ENCODE measurements at places on chromosomes 7 and 10.
A peak's percentile ranks its signal among the peaks of the same experiment; 100 is the strongest.

GRCh38 chr7:64795176-64795575 lies 948 bp downstream of the ZNF138 start:
- no peak for DNase-seq

GRCh38 chr7:140348161-140348849 lies 50.0 kb downstream of the SLC37A3 start:
- no peak for DNase-seq

DNA sequence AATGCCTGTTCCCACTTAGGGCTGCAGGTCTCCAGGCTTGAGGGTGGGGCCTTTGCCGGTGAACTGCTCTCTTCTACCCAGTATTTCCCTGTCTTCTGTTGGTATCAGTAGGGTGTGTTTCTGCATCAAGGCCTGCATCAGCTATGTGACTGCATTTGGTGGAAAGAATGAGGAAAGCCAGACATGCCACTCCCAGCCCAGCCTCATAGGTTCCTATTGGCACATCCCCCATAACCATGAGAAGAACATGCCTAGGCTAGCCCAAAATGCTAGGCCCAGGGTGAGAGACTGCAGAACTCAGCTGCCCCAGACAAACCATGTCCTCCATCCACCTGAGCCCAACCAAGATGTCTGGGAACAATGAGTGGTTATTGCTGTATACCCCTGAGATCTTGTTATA lies 380.3 kb upstream of the ADARB2 start:
- no peak for DNase-seq

DNA sequence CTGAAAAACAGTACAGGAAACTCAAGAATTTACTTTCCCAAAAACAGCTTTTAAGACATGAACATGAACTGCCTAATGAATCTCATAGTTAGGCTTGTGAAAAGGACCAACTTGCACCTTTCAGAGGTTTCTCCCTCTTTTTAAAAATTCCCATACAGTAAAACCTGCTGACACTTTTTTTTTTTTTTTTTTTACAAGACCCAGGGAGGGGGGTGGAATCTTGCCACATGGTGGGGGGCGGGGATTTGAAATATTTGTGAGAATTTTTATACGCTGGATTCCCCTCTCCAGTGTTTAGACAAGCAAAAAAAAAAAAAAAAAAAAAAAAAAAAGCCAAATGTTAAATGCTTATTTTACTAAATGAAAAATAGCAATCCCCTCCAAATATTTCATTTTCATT lies 57.4 kb downstream of the HIBADH start:
- DNase-seq: no peak

- no peak for DNase-seq
Measured at GRCh38 chr10:24618401-24618800, 105.3 kb downstream of the ARHGAP21 start.

- no peak for DNase-seq
Measured at GRCh38 chr10:114708717-114709335, 50.8 kb upstream of the ABLIM1 start.

DNA sequence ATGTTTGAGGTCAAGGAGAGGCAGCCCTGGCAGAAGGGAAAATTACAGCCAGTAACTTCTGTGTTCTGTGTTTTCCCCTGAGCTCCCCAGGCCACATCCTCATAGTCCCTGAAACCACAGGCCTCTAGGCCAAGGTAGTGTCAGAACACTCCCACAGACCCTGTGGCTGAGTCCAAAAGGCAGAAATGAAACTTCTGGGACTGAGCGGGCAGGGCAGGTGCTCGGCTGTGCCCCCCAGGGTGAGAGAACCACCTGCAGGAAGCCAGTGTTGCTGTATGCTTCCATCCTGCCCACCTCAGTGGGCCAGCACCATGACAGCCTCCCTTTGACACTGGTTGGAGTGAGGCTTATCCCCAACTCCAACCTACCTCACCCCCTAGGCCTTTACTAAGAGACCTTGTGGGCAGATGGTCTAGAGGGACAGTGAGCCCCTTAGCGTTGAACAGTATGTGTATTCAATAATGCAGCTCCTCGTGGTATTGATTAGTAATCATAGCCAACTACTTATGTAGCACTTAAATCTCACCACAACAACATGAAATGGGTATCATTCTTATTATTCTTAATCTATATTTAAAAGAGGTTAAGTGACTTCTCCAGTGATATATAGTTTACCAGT lies 30.3 kb downstream of the PIK3CG start:
- DNase-seq: no peak

GRCh38 chr7:20403331-20403730 lies 72.6 kb downstream of the ITGB8 start:
- DNase-seq: no peak

DNA sequence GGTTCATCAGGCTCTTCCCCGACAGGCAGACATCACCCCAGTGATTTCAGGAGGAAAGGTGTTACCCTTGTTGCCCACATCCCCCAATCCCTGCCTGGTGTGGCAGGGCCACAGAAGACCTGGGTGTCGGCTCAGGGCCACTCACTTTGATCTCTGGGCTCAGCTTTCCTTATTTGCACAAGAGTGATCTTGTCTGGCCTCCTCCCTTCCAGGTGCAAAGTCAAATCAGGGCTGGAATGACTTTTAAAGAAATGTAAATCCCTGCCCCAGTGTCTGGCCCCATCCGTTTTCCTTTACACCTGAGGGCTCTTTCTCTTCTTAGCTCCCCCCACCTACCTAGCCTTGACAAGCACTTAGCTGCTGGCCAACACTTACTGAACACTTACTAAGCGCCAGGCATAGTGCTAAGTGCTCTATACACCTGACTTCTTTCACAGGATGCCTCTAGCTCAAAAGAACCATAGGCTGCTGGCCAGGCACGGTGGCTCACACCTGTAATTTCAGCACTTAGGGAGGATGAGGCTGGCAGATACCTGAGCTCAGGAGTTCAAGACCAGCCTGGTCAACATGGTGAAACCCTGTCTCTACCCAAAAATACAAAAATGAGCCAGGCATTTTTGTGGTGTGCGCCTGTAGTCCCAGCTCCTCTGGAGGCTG lies 979 bp upstream of the NODAL start:
- no peak for DNase-seq

DNA sequence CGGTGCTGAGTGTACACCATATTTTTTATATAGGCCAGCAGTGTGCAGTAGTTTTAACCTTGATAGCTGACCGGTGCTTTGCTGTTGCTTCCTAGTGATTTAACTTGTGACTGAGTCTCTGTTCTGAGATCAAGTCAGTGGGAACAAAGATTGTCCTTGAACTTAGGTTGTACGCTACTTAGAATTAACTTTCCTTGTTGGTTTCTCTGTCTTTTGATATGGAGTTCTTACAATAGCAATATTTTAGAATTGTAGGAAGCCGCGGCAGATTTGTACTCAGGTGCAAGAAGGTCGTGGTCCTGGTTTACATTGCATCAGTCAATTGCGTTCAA lies 1.3 kb downstream of the DDX21 start:
- no peak for DNase-seq

GRCh38 chr7:50212666-50213621 lies 91.6 kb upstream of the IKZF1 start:
- no peak for DNase-seq

GRCh38 chr7:52961084-52961483 lies 74.3 kb upstream of the POM121L12 start:
- DNase-seq: no peak

GRCh38 chr7:37730501-37730900 lies 46.9 kb downstream of the GPR141 start:
- DNase-seq: no peak

- DNase-seq: no peak
Measured at GRCh38 chr7:98483276-98483963, 82.5 kb upstream of the BAIAP2L1 start.

GRCh38 chr7:20470726-20471125 lies 140.0 kb downstream of the ITGB8 start:
- no peak for DNase-seq

DNA sequence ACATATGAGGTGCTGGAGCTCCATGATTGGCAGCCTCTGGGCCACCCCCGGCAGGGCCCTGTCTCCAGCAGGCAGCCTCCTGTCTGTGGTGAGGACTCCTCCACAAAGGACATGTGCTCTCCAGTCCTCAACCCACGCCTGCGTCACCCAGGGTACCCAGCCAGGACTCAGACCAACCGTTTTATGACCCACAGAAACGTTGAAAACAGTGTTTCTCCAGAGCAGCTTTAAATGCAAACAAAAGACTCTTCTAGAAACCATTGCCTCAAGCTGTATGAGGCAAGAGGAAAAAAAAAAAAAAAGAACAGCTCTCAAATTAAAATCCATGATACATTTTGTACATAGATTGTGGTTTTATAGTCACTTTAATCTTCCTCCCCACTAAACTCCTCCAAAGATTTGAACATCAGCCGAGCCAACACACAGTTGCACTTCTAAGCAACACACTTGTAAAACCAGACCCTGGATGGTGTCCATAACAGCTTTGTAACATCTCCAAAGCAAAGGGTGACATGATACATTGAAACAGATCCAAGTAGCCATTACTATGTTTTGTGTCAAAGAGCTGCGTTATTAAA lies 175.0 kb upstream of the LYZL2 start:
- no peak for DNase-seq

DNA sequence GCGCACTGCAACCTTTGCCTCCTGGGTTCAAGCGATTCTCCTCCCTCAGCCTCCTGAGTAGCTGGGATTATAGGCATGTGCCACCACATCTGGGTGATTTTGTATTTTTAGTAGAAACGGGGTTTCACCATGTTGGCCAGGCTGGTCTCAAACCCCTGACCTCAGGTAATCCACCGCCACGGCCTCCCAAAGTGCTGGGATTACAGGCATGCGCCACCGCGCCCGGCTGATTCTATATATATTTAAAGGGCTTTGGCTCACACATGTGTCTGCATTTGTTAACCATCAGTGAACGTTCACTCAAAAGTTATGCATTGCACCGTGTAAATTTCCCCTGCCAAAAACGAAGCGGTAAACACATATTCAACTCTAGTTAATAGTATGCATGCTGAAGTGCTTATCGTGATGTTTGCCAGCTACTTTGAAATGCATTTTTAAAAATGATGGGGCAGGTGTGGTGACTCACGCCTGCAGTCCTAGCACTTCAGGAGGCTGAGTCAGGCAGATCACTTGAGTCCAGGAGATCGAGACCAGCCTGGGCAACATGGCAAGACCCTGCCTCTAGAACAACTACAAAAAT lies 17.7 kb upstream of the WIPI2 start:
- no peak for DNase-seq

GRCh38 chr7:128093614-128094570 lies 62.7 kb upstream of the LRRC4 start:
- peak; percentile 51 for DNase-seq

Data from NCI-H1092 (cell line).